Stimulated activated CD4-positive, alpha-beta T cell treated with anti-CD3 and anti-CD28 coated beads, Interleukin-15, amount 100 ng/mL, for 1 hour (primary cell): ENCODE measurements at places on chromosomes 4 and X.

- no peak for DNase-seq
Measured at GRCh38 chr4:140691369-140691768, 64.8 kb downstream of the TBC1D9 start.

- no peak for DNase-seq
Measured at GRCh38 chrX:79361192-79361870, 5.8 kb downstream of the ITM2A start.

GRCh38 chr4:145871209-145871608 is 67.4 kb downstream of the ZNF827 start:
- DNase-seq: no peak

GRCh38 chr4:144171697-144172096 is 31.2 kb upstream of the GYPA start:
- DNase-seq: no peak

- DNase-seq: no peak
Measured at GRCh38 chr4:10066670-10067651, 45.7 kb upstream of the SLC2A9 start.

- no peak for DNase-seq
Measured at GRCh38 chrX:73448379-73448778, 1.5 kb downstream of the CDX4 start.

DNA sequence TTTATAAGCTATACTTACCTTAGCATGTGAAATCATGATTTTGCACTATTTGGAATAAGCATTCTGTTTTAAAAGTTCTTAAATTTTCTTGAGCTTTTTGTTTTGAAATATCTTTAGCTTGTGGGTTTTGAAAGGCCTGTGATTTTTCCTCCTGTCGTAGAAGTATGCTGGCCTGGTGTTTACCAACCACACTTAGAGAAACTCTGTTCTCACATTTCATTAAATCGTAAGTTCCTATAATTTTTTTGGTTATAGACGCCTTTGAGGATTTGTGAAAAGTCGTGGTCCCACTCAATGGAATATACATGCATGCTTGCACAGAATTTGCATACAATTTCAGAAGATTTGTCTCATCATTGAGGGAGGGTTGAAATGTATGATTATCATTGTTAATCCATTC is 63.6 kb downstream of the PDLIM5 start:
- no peak for DNase-seq

- DNase-seq: no peak
Measured at GRCh38 chr4:101192244-101192643, 155.1 kb downstream of the PPP3CA start.

- DNase-seq: no peak
Measured at GRCh38 chr4:34250562-34250961, 1993.8 kb downstream of the ARAP2 start.
